ENCODE measurements at places on chromosomes 3 and 15.

GRCh38 chr3:190058521-190059241, 62.0 kb downstream of the P3H2 start:
- H3K27ac ChIP-seq, result no peak overlapping the region
- no peak for DNase-seq
- no peaks in the 10 kb centered on the region for H3K27me3 ChIP-seq

GRCh38 chr15:101470548-101471239, 18.8 kb downstream of the PCSK6 start:
- no peak overlapping the region for H3K4me3 ChIP-seq
- no peaks in the 10 kb centered on the region for H3K4me1 ChIP-seq
- H3K27me3 ChIP-seq, result no peaks in the 10 kb centered on the region
- DNase-seq, result no peak

- H3K27me3 ChIP-seq, result peaks cover 39% of the 10 kb centered on the region
- H3K36me3 ChIP-seq, result no peaks in the 10 kb centered on the region
- no peak overlapping the region for H3K27ac ChIP-seq
- H3K4me3 ChIP-seq, result peak overlapping the region; percentile 8
- peaks cover 42% of the 10 kb centered on the region for H3K4me1 ChIP-seq
Measured at GRCh38 chr3:43997316-43997715, 244.4 kb upstream of the TOPAZ1 start.

DNA sequence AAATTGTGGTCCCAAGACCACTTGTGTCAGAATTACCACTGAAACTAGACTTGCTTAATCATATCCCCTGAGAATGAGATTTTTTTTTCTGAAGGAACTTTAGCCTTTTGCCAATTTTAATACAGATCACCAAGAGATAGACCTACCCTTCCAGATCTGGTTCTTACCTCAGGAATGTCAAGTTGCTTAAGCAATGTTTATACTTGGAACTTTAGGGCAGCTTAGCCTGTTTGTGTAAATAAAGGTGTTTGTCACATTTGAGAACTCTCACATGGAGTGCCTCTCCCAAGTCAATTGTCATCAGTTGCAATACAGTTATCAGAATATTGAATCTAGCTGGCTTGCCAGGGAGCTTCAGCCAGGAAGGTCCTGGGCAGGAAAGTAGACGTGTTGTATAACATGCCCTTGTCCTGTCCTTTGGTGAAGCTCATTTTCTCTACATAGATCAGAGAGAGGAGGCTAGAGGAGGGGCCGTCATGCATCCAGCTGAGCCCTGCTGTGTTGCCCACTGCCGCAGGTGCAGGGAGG, 3.9 kb downstream of the GPD1L start:
- no peak for DNase-seq
- H3K4me1 ChIP-seq, result peaks cover 30% of the 10 kb centered on the region
- peak overlapping the region; percentile 88 for H3K27ac ChIP-seq

GRCh38 chr3:127589600-127590281, 792 bp downstream of the TPRA1 start:
- peaks cover 66% of the 10 kb centered on the region for H3K4me1 ChIP-seq
- H3K36me3 ChIP-seq, result no peaks in the 10 kb centered on the region
- no peaks in the 10 kb centered on the region for H3K27me3 ChIP-seq
- H3K27ac ChIP-seq, result peak overlapping the region; percentile 97

DNA sequence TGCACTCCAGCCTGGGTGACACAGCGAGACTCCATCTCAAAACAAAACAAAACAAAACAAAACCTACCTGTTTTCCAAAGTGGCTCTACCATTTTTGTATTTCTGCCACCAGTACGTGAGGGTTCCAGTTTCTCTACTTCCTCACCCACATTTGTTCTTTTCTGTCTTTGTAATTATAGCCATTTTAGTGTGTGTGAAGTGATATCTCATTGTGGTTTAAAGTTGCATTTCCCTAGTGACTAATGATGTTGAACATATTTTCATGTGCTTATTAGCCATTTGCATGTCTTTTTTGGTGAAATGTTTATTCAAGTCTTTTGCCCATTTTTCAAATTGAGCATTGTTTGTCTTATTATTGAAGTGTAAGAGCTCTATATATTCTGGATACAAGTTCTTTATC, 50.7 kb downstream of the TRA2B start:
- no peaks in the 10 kb centered on the region for H3K27me3 ChIP-seq
- DNase-seq, result no peak
- no peak overlapping the region for H3K4me3 ChIP-seq
- H3K36me3 ChIP-seq, result no peaks in the 10 kb centered on the region

Data from esophagus squamous epithelium (tissue), 5 donors.